ENCODE measurements at places on chromosomes 16 and 17.

- no peak for DNase-seq
Observed at GRCh38 chr17:17510456-17511292, 14.5 kb upstream of the RASD1 start.

DNA sequence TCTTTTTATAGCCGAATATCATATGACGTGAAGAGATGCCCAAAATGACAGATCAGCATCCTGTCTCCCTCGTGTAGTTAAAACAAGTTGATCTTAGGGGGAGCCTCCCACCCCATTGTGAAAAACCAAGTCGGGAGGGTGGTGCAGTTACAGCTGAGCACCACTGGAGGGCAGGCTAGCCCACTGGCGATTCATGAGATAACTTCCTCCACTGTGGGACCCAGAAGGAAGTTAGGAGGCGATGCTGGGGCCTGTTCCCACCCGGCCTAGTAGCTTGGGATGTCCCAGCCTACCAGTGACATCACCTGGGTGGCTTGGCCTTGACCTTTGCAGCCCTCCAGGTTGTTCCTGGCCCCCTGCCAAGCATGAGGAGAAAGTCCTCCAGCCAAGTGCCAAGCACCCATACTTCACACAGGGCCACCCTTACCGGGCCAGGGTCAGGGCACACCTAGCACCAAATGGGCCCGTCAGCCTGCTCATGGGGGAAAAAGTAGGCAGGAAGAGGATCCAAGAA, 8.1 kb upstream of the CPNE2 start:
- DNase-seq, result peak; percentile 89

GRCh38 chr17:30555942-30556341, 78.7 kb downstream of the GOSR1 start:
- no peak for DNase-seq

- DNase-seq, result no peak
Observed at GRCh38 chr16:4612977-4613635, 1.6 kb downstream of the UBALD1 start.

GRCh38 chr16:2468725-2469398, 2.2 kb upstream of the NTN3 start:
- DNase-seq, result peak; percentile 84

GRCh38 chr17:29677221-29677791, 54.6 kb upstream of the CORO6 start:
- DNase-seq, result no peak

GRCh38 chr16:53061701-53062159, 6.9 kb downstream of the CHD9 start:
- DNase-seq, result peak; percentile 73

GRCh38 chr16:67091906-67092566, 17.7 kb upstream of the PHAF1 start:
- DNase-seq, result no peak

DNA sequence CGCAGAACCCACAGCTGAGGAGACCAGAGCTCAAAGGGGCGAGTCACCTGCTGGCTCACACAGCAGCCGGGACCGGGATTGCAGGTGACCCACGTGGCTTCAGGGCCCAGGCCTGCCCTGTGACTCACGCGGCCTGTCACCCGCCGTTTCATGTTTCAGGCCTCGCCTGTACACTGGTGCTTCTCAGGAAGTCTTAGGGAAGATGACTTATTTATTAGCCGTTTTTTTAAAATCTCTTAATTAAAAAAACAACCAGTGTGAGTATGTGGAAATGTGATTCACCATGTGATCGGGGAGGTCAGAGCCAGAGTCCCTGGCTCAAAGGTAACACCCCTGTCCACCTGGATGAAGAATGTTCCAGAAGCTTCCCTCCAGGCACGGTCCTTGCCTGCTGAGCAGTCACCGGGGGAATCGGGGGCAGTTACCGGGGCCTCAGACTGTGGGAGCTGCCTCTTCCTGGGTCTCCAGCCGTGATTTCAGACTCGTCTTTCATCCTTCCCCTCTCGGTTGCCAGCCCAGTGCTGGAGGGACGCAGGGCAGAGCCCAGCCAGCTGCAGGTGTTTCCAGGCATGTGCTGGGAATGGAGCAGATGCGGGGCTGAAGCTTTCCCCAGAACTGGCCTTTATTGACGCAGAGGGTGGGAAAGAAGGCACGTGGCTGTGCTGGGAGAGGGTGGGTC, 49.3 kb downstream of the CMIP start:
- DNase-seq, result no peak

- DNase-seq, result peak; percentile 59
Observed at GRCh38 chr17:64218066-64218465, 45.0 kb downstream of the TEX2 start.

- DNase-seq, result no peak
Observed at GRCh38 chr17:76500074-76500746, 1.0 kb downstream of the RHBDF2 start.

- no peak for DNase-seq
Observed at GRCh38 chr16:4805231-4805630, 2.8 kb upstream of the ROGDI start.

GRCh38 chr17:4297351-4297750, 33.6 kb upstream of the ANKFY1 start:
- DNase-seq, result no peak

DNA sequence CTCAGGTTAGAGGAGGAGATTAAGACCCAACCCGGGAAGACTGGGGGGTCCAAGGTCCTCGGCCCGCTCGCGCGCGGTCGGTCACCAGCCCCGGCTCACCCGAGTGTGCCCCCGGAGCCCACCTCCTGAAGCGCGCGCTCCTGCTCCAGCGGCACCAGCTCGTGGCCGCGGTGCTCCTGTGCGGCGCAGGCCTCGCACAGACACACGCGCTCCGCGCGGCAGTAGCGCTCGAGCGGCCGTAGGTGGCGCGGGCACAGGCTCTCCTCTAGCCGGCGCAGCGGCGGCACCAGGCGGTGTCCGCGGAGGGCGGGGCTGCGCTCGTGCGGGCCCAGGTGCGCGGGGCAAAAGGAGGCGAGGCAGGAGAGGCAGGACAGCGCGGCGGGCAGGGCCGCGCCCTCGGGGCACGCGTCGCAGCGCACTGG, 618 bp downstream of the TRIM47 start:
- DNase-seq, result peak; percentile 77

DNA sequence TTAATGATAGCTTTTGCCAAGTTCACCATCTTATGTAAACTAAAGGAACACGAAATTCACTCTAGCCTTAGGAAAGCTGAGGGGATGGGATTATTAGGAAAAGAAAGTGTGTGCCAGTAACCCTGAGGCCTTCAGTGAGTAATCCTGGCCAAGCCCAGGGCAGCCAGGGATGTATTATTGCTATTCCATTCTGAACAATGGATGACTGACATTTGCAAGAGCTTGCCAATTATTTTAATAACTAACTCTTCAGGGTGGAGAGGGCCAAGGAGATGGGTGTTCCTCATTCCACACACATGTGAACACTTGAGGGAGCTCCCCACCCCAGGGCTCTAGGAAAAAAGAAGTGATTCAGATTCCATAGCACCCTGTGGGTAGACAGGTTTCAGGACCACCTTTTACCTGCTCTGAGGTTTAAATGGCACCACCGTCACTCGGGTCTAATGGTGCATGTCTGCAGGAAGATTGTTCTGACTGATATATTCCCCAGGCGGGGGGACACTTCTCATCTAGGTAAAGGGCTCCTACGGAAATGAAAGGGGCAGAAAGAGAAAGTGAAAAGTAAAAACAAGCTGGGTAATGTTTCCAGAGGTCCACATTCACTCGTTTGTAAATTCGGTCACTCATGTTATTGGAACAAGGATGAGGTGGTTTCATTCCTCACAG, 41.5 kb downstream of the TK2 start:
- no peak for DNase-seq

DNA sequence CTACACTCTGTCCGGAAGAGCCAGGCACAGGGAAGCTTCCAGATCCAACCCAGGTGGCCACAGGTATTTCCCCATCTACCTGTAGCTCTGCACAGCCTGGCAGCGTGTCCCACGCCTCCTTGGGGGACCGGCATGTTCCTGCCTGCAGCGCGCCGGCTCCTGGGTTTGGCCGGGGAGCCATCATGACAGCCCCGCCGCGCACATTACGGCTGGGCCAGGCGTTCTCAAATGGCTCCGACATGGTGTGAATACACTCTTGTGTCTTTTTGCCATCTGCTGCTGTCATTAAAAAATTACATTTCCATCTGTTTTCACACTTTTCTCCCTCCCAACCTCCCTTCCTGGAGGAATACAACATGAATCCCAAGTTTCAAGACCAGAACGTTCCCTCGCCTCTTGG, 8.0 kb upstream of the GINS2 start:
- DNase-seq, result no peak

DNA sequence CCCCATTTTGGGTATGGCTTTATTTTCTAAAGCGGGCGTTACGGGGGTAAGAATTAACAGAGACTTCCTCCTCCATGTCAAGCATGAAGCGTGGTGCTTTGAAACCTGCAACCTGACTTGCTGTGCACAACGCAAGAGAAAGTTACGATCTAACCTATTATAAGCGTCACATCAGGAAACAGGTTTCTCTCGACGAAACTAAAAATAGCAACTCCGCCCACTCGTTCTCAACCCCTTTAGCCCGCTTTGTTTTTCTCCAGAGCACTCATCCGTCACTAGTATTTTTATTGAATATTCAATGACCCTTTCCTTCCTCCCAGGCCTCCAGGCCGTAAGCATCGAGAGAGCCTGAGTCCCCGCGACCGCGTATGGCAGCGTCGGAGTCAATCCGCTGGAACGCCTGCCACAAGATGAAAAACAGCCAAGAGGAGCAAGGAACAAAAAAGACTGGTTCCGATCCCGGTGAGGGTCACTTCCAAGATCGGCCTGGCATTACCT, 555 bp downstream of the NUP88 start:
- peak; percentile 81 for DNase-seq

DNA sequence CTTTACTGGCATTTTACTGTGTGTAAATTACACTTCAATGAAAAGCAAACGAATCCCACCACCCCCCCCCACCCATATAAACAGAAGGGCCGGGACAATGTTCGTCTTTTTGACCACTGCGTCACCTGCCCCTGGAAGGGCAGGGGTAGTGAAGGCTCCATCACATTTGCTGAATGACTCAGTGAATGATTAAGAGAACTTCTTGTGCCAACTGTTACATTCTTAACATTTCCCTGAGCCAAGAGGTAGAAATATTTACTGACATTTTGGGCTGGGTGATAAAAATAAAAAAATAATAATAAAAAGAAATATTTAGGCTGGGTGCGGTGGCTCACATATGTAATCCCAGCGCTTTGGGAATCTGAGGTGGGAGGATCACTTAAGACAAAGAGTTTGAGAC, 24.1 kb downstream of the C16orf96 start:
- no peak for DNase-seq

DNA sequence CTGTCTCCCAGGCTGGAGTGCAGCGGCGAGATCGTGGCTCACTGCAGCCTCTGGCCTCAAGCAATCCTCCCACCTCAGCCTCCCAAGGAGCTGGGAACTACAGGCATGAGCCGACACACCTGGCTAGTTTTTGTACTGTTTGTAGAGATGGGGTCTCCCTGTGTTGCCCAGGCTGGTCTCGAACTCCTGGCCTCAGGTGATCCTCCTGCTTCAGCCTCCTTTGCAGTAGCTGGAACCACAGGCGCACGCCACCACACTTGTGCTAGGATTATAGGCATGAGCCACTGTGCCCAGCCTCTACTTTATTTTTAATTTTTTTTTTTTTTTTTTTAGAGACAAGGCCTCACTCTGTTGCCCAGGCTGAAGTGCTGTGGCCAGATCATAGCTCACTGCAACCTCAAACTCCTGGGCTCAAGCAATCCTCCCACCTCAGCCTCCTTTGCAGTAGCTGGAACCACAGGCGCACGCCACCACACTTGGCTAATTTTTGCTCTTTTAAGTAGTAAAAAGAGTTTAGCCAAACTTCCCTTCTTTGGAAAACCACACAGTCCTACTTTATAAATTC, 4.4 kb downstream of the NTAN1 start:
- DNase-seq, result no peak

GRCh38 chr16:25089351-25089750, 22.2 kb upstream of the LCMT1 start:
- no peak for DNase-seq

DNA sequence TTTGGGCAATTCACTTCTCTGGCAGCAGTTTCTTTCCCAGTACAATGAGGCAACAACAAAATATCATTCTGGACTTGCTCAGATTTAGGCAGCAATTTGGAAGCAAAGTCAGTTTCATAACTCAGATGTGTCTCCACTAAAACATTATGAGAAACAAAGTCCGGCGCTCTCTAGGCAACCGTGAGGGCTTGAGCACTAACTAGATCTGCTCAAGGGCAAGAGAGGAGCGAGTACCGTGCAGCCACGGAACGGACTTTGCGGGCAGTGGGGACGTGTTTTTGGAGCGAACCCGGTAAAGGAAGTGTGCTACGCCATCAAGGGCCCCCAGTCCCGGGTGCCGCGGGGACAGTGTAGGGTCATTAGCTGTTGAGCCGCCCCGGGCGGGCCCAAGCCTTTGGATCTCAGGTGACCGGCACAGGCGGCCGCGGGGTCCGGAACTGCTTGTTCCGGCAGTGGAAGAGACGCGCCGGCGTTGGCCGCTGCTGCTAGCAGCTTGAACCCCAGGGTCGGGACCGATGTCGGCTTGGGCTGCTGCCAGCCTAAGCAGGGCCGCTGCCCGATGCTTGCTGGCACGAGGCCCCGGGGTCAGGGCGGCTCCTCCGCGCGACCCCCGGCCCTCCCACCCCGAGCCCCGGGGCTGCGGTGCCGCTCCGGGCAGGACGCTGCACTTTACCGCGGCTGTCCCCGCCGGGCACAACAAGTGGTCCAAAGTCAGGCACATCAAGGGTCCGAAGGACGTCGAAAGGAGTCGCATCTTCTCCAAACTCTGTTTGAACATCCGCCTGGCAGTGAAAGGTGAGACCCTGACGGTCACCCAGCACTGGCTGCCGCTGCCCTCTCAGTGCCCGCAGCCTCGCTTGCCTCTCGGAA, at the start of gene TACO1:
TSS of gene TACO1 (plus strand) at position 327 of the 870 bp plus-strand sequence. CDS start at position 516, 189 bp downstream.
- DNase-seq, result peak; percentile 90
